ENCODE measurements at places on chromosomes 2 and 18.

- DNase-seq: no peak
These were observed 518.0 kb downstream of the ADCYAP1 start for GRCh38 chr18:1422634-1423033.

DNA sequence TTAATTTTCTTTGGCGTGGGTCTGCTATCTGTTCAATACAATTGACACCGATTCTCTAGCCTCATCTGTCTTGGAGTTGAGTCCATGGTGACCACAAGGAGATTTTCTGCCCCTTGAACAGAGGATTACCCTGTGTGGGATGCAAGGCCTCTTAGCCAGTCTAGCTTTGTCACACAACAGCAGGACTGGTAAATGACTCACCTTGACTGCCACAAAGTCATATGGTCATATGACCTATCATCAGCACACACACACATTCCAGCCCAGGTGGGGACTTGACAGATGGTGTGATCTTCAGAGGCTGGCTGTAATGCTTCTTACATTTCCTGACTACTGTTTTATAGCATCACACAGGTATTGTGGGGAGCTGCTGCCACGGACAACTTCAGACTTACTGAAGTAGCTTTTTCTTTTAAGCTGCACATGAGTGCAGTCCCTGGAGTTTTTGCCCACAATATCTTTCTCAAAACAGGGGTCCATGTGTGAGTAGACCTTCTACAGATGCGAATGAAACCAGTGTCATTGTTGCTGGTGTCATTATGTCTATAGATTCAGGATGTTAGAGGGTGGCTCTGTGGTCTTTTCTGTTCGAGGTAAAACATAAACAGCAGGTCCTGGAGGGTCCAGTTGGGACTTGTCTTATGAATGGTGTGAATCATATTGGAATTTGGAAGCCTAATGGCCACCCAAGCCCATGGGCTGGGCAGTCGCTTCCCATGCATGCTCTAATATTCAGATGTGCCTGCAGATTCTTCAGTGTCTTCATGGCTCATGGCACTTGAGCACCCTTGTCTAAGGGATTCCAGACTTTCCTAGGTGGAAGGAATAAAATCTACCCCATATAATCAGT is 18.6 kb upstream of the ACOXL start:
- no peak for DNase-seq

- no peak for DNase-seq
These were observed 57.3 kb upstream of the ZDBF2 start for GRCh38 chr2:206217166-206217565.

- no peak for DNase-seq
These were observed 138.4 kb downstream of the MBP start for GRCh38 chr18:76994086-76994654.

DNA sequence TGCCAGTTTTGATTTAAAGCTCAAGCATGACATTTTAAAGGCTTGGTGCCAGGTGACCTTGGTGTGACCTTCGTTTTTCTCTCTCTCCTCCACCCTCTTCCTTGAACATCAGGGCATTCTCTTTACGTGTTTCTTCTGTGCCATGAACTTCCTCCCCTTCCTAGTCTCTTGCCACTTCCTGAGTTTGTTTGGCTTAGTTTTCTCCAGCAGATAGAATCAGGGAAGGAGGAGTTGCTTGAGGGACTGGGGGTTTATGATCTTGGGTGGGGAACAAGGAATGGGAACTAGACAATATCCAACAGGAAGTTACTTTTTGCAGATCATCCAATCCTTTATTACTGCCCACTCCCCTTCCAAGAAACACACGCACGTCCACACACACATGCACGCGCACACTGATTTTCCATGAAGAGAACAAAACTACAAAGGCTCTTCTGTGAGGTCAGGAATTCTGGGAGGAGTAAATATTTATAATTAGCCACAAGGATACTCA is 210.6 kb upstream of the EPAS1 start:
- DNase-seq: no peak

- no peak for DNase-seq
These were observed at the start of gene NOL4 for GRCh38 chr18:34224423-34225217. TSS of gene NOL4 (minus strand) at chr18:34224913. CDS start at chr18:34223253, 1,660 bp downstream.

DNA sequence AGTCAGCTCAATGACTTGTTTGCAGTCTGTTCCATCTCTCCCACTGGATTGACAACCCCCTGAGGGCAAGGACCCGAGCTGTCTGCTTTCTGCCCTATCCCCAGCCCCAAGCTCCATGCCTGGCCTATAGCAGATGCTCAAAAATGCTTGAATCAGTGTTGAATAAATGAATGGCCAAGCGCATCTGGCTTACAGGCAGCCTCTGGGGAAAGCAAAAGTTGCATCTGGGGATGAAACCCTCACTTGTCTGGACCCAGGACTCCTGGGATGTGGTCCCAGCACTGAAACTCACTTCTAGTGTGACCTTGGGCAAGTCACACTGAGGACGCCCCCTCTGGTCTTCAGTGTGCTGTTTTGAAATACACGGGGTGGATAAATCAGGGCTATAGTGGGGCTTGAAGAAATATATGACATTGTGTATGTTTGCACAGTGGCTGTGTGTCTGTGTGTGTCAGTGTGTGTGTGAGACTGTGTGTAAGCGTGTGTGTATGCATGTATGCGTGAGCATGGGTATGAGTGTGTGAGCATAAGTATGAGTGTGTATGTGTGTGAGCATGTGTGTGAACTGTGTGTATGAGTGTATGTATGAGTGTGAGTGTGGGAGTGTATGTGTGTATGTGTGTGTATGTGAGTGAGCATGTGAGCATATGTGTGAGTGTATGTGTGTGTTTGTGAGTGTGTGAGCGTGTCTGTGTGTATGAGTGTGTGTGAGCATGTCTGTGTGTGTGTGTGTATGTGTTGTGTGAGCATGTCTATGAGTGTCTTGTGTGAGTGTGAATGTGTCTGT is 27.8 kb upstream of the TNS1 start:
- no peak for DNase-seq

DNA sequence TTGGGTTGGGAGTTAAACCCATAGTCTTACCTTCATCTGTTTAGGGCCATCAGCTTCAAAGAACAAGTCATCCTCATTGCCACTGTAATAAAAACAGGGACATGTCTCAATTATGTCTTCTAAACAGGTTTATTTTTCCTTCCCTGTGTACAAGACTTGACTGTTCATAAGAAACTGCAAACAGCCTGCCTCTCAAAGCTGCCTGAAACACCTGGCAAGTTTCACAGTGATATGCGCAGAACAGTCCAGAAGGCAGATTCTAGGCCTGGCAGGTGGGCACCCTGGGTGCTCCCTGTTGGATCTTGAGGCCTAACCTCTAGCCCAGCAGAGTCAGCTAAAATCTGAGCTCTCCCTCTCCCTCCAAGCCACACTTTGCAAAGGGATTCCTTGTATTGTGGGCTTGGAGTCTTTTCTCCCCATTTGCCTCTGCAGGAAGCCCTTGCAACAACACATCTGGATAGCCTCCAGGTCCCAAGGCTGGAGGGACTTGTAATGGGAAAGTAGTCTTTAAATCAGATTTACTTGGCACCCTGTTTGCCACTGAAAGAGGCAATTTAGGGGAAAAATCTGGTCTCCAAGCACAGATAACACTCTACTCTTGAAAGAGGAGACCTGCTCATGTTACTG is 930 bp downstream of the IL1B start:
- no peak for DNase-seq

DNA sequence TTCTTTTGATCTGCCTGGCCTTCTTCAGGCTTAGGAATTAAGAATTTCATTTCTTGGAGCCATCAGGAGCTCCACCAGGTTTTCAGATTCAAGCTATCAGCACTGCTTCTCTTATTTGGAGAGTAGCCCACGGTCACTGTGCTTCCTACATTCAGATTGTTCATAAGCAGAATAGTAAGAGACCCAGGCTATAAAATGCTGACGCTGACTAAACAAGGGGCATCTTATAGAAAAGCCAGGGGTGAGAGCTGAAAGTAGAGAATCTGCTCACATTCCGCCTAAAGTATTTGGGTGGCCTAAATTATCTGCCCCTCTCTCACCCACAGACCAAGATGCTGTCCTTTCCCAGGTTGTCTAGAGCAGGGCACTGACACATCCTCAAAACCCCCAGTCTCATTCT is 120.3 kb upstream of the SULT1C3 start:
- no peak for DNase-seq

DNA sequence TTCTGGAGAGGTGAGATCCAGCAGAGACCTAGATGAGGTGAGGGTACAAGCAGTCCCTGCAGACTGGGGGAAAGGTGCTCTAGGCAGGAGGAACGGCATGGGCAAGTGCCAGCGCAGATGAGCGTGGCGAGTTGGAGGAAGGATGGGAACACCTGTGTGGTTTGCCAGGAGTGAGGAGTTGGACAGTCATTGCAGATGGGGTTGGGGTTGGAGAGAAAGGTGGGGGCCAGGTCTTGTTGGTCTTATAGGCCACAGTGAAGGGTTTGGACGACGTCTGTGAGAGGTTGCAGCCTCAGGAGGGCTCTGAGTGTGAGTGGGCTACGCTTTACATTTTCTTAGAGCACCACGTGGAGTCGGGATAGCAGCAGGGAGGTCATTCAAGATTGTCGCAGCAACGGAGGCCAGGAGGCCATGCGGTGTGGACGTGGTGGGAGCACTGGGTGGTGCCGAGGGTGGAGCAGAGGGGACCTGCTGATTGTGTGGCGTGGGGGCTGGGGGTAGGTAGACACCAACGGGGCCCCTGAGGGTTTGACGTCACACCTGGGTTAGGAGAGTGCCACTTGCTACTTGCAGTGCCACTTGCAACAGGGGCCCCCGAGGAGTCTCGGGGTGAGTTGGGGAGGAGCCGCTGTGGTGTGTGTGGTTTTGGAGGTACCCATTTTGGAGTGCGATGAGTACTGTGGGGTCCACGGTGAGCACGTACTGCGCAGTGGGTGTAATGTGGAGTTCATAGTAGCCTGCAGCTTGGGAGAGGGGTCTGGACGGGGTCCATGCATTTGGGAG is 66.2 kb downstream of the LPIN1 start:
- DNase-seq: no peak

DNA sequence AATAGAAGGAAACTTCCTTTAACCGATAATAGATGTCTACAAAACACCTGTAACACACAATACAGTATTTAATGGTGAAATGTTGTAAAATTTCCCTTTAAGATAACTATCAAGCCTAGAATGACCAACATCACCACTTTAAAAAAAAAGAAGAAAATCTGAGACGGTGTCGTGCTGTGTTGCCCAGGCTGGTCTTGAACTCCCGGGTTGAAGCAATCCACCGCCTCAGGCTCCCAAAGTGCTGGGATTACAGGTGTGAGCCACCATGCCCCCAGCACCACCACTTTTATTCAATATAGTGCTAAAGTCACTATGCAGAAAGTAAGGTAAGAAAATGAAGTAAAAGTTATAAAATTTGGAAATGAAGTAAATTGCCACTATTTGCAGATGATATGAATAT is 96.9 kb downstream of the MYOM1 start:
- DNase-seq: no peak

- DNase-seq: no peak
These were observed 82.1 kb downstream of the BIN1 start for GRCh38 chr2:127024769-127025358.

GRCh38 chr2:25405611-25406295 is 64.0 kb upstream of the DNMT3A start:
- no peak for DNase-seq

DNA sequence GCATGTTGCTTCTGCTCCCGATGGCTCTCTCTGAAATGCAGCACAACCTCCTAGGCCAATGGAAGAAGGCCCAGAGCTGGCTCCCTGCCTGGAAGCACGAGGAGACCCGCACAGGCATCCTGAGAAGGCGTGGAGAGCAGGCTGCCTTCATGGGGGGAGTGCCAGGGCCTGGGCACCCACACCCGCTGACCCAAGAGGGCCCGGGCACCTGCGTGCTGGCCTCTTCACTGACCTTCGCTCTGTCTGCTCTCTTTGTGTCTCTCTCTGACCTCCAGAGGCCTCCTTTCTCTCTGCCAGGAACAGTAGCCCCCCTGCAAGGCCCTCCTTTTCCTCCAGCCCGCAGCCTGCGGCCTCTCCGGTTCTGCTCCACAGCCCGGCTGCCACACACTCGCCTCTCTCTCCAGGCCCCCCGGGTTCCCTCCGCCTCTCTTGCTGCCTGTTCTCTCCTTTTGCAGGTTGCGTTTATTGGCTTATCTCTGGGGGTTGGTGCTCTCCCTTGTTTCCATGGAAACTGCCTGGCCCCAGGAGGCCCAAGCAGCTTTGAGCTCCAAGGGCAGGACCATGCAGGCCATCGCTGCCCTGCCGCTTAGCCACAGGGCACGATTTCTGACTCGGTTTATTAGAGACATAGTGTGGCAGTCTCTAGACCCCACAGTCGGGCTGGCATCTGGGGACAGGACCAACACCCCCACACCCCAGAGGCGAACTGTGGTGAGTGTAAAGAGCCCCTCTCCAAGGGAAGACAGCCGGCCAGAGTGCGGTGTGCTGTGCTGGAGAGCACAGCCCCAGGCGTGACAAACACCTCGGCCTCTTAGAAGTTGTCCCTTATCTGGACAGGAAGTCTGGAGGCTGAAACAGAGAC is 1.7 kb downstream of the MZT2B start:
- DNase-seq: no peak

- DNase-seq: no peak
These were observed 259.8 kb upstream of the RASGRP3 start for GRCh38 chr2:33216508-33217182.

GRCh38 chr2:134683561-134684112 is 35.2 kb downstream of the TMEM163 start:
- DNase-seq: no peak

- DNase-seq: no peak
These were observed 140.4 kb downstream of the CTIF start for GRCh38 chr18:48679236-48679635.

- DNase-seq: no peak
These were observed 14.5 kb downstream of the SMAD2 start for GRCh38 chr18:47915930-47916329.

All from stimulated activated CD8-positive, alpha-beta memory T cell treated with anti-CD3 and anti-CD28 coated beads, Interleukin-4, amount 100 ng/mL, for 4 hours (primary cell).